ENCODE measurements at places on chromosomes 6 and 20.

- no peak for DNase-seq
These were observed 158.0 kb downstream of the TENT5A start for GRCh38 chr6:81594501-81594900.

DNA sequence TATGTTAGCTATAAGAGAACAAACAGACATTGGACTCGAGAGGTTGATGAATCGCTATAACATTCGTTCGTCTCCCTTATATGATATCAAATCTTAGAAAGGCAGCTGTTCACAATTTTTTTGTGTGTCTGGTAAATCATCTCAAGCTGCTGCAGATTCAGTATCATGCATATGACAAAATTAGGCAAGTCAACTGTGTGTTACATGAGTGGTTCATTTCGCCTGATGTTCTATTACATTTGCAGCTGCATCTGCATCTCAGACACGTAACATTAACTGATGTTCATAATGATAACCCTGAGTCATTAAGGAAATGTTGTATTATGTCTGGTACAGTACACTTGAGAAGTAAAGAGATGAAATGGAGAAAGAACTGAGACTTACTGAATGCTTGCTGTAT is 92.1 kb downstream of the NKAIN2 start:
- DNase-seq, result no peak

DNA sequence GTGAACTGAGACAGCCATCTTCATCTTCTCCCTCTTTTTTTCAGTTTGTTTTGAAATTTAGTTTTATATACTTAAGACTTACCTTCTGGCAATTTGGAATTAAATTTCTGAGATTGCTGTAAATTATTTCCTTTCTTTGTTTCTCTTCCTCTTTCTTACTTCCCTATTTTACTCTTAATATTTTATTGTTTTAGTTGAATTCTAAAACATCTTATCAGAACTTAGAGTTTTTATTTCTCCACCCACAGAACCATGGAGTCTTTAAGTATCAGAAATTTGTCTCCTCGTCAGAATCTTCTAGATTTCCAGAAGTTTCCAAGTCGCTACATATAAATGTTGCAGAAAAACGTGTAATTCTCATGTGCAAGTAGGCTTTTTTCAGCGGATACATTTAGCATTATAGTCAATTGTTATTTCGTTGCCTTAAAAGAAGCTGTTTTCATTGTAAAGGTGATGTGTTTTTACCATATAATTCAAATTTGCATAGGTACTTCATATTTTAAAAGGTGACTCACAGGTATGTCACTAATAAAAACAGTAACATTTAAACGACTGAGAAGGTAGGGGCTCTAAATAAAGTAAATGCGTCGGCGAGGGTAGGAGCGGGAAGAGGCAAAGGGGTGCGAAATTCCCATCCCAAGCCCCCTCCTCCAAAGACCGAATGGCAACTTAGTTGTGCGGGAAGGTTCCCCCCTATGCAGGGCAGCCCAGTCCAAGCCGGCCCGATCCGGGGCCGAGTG is 866 bp upstream of the MYO6 start:
- DNase-seq, result no peak

DNA sequence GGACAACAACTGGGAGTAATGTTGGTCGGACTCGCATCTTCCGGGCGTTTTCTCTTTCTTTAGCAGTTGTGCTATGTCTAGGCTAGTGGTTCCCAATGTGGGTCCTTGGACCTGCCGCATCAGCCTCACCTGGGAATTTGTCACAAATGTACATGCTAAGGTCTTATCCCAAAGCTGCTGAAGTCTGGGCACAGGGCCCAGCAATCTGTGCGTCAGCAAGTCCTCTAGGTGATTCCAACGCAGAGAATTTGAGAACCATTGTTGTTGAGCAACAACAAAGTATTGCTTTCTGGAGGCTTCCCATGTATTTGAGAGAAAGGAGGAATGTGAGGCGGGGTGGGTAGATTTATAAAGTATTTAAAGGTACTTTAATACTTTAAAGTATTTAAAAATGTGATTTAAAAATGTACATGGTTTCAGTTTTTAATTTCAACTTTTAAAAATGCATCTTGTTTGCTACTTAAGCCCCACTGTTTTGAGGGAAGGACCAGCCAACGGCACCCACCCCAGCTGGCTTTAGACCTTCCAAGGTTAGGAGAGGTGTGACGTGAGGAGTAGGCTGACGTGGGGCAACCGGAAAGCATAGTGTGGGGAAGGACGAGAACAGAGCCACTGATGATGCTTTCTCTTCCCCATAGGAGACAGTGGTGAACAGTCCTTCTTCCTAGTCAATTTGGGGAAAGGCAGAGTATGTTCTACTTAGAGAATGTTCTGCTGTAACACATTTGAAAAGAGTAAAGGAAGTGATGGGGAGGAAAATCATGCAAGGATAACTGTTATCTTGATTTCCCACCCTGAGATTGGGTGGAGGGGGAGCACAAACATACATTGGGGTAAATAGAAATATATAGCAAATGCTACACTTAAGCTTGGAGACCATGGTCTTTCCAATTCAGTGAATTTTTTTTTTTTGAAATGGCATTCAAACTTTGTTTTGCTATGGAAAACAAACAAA is 4.3 kb downstream of the UST start:
- no peak for DNase-seq

DNA sequence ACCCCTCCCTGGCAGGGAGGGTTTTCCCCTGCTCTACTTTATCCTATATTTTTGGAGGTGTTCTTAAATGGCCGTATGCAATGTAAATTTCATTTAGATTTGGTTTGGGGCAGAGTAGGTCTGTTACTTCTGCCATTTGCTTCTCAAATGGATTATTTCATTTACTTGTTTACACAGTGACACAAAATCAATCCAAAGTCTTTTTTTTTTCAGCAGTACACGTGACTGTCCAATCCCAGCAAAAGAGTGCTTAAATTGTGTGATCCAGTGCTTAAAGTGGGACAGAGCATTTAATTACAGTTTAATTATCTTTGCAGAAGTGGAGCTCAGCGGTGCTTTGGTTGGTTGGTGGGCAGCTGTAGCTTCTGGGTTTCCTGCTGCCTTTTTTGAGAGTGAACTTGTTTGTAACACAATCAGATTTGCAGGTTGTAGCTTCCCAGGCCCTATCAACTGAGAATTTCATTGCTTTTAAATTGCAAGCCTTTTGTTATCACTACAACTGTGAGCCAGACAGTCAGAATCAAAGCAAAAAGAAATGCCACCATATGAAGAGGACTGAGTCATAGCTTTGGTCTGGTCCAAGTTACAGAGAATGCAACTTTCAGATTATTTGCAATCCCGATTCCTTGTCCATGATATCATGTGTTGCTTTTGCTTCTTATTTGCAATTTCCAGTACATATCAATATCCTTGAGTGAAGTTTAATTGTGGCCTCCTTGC is 216.9 kb downstream of the DOK5 start:
- DNase-seq, result no peak

- no peak for DNase-seq
These were observed 7.1 kb downstream of the CDKAL1 start for GRCh38 chr6:20541382-20541781.

All from NCI-H1417 treated with DMSO at 0.1 percent for 48 hours (cell line).